Stimulated activated CD4-positive, alpha-beta T cell treated with anti-CD3 and anti-CD28 coated beads, Interleukin-1b, Interleukin-23, amount 100 ng/mL, for 24 hours (primary cell): ENCODE measurements at places on chromosomes 3 and 15.

DNA sequence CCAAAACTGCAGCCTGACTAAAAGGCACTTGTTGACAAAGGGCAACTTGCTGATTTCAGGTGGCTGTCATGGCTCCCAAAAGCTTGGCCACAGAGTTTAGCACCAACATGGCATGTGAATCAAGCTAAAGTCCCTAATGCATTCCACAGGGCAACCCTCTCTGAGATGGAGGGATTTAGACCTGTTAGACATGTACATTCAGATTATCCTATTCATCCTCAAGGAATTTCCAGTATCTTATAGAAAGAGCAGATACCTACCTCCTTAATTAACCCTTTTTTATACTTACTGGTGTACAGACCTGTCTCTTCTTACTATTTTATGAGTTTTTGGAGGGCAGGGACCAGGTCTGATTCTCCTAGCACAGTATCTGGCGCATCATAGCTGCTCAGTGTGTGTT lies 31.3 kb downstream of the ACP3 start:
- DNase-seq: no peak

GRCh38 chr3:66831931-66832330 lies 166.2 kb upstream of the KBTBD8 start:
- DNase-seq: no peak

- DNase-seq: no peak
These were observed 625 bp downstream of the COL6A6 start for GRCh38 chr3:130517602-130518001.

- DNase-seq: no peak
These were observed 42.1 kb downstream of the ABTB1 start for GRCh38 chr3:127714866-127715265.

DNA sequence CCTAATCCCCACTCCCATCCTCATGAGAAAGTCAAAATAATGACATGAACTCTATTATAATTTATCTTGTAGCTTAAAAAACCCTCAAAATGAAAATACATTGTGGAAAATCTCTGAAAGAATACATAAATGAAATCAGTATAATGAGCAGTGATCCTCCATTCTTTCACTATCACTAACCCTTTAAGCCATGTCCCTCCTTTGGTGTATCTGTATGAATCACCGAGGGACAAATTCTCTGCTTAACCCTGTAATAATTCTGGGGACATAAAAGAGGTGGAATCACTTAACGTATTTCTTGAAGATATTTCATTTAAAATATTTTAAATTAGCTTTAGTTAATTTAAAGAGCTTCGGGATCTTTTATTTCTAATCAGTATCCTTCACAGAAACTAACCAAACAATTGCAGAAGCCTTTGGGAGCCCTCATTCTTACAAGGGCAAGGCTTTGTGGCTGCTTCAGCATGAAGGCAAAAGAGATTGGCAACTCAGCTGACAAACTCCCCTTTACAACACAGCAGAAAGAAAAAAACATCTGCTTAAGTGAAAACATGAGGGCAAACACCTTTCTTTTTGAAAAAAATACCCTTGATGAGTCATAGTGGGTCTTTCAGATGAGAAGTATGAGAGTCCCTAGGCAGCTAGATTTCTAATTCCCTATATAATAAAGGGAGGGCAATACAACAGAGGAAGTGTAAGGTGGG lies 44.0 kb upstream of the ALCAM start:
- no peak for DNase-seq

DNA sequence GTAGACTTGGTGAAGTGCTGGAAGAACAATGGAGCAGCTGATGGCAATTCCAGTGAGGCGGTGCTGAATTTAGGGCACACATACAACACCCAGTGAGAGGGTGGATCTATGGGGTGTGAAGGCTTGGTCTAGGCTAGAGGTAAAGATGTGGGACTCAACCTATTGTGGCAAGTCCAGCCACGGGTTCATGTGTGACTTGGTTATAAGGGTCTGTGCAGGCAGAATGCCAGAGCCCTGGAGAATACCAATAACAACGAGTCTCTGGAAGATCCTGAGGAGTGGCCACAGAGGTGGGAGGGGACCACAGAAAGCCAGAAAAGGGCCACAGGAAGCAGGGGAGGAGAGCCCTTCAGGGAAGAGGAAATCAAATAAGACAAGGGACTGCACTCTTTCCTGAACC lies 55.0 kb downstream of the VGLL4 start:
- no peak for DNase-seq

GRCh38 chr3:138717348-138717747 lies 108.8 kb downstream of the FAIM start:
- DNase-seq: no peak

GRCh38 chr3:77468626-77469020 lies 428.7 kb downstream of the ROBO2 start:
- no peak for DNase-seq

DNA sequence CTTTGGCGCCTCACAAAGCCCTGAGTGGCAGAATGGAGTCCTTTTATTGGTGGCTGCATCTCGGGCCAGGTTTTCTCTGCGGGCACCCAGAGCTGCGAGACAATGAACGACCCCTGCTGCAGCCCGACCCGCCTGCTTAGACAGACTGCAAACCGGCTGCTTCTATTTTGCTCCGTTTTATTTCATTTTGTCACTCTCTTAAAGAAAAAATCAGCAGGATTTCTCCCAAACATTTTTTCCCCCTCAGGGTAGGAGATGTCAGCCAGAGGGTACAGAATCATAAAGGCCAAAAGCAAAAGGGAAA lies 64.8 kb downstream of the OXNAD1 start:
- DNase-seq: no peak

- DNase-seq: no peak
These were observed 35.0 kb downstream of the SATB1 start for GRCh38 chr3:18390024-18390660.

- no peak for DNase-seq
These were observed 1460.3 kb upstream of the CADM2 start for GRCh38 chr3:83498361-83499016.
